ENCODE measurements at places on chromosomes 3 and 15. TPM values are rescaled to one million over a fixed set of nuclear protein-coding genes. Genes with fewer than 3 reads are reported as not detected.

The GP5 gene
- total RNA-seq, result 1.6 TPM

The WNT7A gene
- total RNA-seq, result 0.58 TPM

The UCN2 gene
- not detected for total RNA-seq

The ARRDC4 gene
- 1.5 TPM for total RNA-seq

The CD200 gene
- 23.5 TPM for total RNA-seq

The ACKR2 gene
- 1.2 TPM for total RNA-seq

GRCh38 chr15:87707071-87707470, 549.5 kb downstream of the NTRK3 start:
- no peak overlapping the region for H3K27ac ChIP-seq
- peaks cover 8% of the 10 kb centered on the region for H3K27me3 ChIP-seq
- H3K4me3 ChIP-seq, result no peak overlapping the region
- H3K4me1 ChIP-seq, result no peaks in the 10 kb centered on the region

- no peak overlapping the region for H3K27ac ChIP-seq
- DNase-seq, result no peak
- no peak overlapping the region for H3K4me3 ChIP-seq
- no peaks in the 10 kb centered on the region for H3K27me3 ChIP-seq
Measured at GRCh38 chr3:13042715-13043271, 30.4 kb downstream of the IQSEC1 start.

DNA sequence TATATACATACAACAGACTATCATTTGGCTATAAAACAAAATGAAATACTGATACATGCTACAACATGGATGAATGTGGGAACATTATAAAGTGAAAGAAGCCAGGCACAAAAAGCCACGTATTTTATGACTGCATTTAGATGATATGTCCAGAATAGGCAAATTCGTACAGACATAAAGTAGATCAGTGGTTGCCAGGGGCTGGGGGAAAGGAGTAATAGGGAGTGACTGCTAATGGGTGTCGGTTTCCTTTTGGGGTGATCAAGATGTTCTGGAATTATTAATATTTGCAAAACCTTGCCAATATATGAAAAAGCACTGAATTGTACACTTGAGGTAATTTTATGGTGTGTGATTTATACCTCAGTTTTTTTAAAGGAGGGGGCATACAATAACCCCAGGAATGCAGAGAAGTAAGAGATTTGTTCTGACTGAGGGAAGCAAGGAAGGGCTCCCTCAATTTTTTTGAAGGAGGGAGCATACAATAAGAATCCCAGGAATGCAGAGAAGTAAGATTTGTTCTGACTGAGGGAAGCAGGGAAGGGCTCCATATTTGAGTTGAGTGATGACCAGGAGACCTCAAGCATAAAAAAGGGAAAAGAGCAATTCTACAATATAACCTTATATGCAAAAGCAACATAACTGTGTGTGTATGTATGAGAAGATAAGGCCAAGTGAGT, 6.2 kb downstream of the PSMD6 start:
- no peak overlapping the region for H3K4me3 ChIP-seq
- peaks cover 54% of the 10 kb centered on the region for H3K4me1 ChIP-seq
- H3K27me3 ChIP-seq, result no peaks in the 10 kb centered on the region
- DNase-seq, result no peak
- H3K27ac ChIP-seq, result peak overlapping the region; percentile 90
- peaks cover 47% of the 10 kb centered on the region for H3K36me3 ChIP-seq

DNA sequence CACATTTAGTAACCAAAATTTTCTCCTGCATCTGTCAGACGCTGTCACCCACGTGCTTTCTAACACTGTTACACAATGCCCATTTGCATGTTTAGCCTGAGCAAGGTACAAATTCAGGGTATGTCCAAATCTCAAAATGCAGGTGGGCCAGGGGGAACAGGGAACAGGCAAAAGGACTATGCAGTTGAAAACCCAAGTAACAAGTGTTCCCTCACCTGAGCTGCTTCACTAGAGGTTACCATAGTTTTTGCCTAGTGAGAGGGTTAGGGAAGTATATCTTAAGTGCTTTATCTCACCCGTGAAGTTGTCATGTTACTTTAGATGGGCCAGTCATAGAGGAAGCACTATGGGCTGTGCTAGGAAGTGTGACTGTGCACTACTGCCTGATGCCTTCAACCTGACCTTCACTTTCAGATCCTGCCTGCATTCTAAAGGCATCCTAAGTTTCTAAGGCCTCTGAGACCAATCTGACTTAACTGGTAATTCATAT, 6.0 kb upstream of the TMEM87A start:
- DNase-seq, result no peak
- H3K36me3 ChIP-seq, result peaks cover 4% of the 10 kb centered on the region
- H3K27ac ChIP-seq, result no peak overlapping the region
- H3K4me1 ChIP-seq, result peaks cover 24% of the 10 kb centered on the region

DNA sequence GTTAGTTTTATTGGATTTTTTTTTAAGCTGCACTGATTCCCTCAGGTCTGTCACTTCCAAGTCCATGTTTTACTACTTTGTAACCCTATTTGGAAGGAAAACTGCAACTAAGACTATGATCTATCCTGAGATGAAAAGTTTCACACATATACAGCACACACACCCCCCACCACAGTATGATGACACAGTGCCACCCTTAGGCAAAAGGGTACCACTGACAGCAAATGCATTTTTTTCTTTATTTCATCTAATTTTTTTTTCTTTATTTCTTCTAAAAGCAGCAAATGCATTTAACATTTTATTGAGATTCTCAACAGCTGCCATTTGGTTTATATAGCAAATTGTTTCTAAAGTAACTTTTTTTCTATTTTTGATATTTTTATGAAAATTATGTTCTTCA, 21.2 kb downstream of the NGRN start:
- peak; percentile 37 for DNase-seq
- no peaks in the 10 kb centered on the region for H3K36me3 ChIP-seq
- no peak overlapping the region for H3K27ac ChIP-seq
- no peaks in the 10 kb centered on the region for H3K27me3 ChIP-seq

DNA sequence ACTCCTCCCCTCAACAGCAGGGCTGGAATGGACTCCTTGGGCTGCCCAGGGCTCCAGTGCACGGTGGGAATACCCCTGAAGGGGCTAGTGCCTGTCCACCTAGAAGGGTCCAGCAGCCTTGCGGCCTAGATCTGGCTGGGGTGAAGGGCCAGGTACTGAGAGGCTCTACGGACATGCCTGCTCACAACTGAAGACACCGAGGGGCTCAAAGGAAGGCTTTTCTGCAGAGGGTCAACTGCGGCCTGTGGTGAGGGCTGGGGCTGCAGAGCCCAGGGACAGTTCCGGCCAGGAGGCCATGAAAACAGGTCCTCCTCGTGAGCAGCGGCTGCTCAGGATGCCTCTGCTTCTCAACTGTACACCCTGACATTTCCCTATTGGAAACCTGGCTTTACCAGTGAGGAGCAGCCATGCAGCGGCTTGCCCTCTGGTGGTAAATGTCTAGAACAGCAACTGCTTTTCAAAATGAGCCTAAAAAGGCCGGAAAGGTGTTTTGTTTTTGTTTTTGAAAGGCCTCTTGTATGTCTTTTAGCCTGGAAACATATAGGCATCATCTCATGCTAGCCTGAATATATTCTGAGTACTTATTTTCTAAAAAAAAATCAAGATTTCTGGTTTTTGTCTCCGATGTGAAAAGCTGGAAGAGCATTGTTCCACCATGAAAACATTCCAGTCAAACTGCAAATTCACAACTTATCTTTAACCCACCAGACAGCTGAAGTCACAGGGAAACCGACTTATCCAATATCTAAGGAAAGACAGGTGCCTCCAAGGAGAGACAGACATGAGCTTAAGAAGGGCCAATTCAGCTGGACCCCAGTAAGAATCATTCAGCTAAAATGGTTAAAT, 163.4 kb downstream of the KLF13 start:
- H3K27me3 ChIP-seq, result peaks cover under 1% of the 10 kb centered on the region
- peak overlapping the region; percentile 68 for H3K27ac ChIP-seq
- peaks cover 58% of the 10 kb centered on the region for H3K4me1 ChIP-seq

DNA sequence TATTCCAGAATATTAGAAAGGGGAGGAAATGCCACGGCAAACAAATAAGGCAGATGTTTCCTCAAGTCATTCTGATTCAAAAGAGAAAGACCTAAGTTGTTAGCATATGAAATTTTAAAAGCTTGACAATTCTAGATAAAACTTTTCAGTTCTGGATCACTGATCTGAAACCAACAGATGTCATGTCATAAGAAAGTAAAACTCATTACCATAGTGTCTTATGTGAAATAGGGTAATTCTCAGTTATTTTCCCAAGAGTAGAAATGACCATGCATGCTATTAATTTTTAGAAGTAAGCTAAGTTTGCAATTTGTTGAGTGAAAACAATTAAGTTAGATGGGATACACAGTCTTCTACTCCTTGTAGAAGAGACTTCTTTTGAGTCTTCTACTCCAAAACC, 630.3 kb downstream of the NAALADL2 start:
- no peak for DNase-seq
- no peak overlapping the region for H3K4me3 ChIP-seq
- H3K27ac ChIP-seq, result no peak overlapping the region

DNA sequence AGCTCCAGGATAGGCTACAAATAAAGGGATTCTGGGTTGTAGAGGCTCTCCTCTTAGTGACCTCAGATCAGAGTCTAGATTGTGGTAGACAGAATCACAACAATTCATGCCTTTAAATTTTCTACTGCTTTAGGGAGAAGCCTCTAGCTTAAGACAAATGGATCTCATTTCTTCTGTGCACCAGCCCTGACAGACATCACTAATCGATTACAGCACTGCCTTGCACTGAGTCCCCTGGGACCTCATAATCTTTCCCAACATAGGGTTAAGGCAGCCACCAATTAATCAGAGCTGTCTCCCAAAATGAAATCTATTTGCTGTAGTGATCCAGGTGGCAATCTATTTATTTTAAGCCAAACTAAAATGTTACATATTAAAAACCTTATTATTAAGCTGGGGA, 436.5 kb upstream of the WNT5A start:
- peaks cover 9% of the 10 kb centered on the region for H3K27me3 ChIP-seq
- H3K4me1 ChIP-seq, result no peaks in the 10 kb centered on the region
- DNase-seq, result no peak
- H3K4me3 ChIP-seq, result no peak overlapping the region

- no peak for DNase-seq
- no peak overlapping the region for H3K4me3 ChIP-seq
- H3K4me1 ChIP-seq, result no peaks in the 10 kb centered on the region
- no peak overlapping the region for H3K27ac ChIP-seq
- no peaks in the 10 kb centered on the region for H3K27me3 ChIP-seq
- H3K36me3 ChIP-seq, result no peaks in the 10 kb centered on the region
Measured at GRCh38 chr3:168884353-168884903, 779.1 kb downstream of the MECOM start.

GRCh38 chr3:76479161-76479650, 560.7 kb upstream of the ROBO2 start:
- no peak overlapping the region for H3K27ac ChIP-seq
- no peaks in the 10 kb centered on the region for H3K4me1 ChIP-seq
- peaks cover 3% of the 10 kb centered on the region for H3K36me3 ChIP-seq
- H3K4me3 ChIP-seq, result no peak overlapping the region
- no peak for DNase-seq
- no peaks in the 10 kb centered on the region for H3K27me3 ChIP-seq

DNA sequence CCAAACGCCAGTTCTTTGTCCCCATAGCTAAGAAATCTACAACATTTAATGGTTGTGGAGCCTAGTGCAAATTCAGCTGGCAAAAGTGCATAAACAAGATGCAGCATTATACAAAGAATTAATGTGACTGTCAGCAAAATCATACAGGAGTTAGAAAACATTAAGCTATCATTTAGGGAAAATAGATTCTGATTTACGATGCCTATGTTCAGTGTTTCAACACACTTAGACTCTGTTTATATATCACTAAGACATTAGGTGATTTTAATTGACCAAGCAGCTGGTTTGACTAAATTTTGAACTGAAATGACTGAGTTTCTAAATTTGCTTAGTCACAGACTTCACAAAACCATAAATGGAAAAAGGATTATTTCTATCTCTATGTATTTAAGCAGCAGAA, 1076.8 kb downstream of the TBL1XR1 start:
- H3K27me3 ChIP-seq, result no peaks in the 10 kb centered on the region
- H3K4me3 ChIP-seq, result no peak overlapping the region
- no peak overlapping the region for H3K27ac ChIP-seq
- no peak for DNase-seq
- H3K36me3 ChIP-seq, result no peaks in the 10 kb centered on the region

- H3K27me3 ChIP-seq, result peaks cover 6% of the 10 kb centered on the region
- no peak for DNase-seq
- no peak overlapping the region for H3K4me3 ChIP-seq
- H3K36me3 ChIP-seq, result no peaks in the 10 kb centered on the region
Measured at GRCh38 chr3:193744822-193745684, 152.0 kb downstream of the OPA1 start.

GRCh38 chr3:15171096-15171495, 35.0 kb upstream of the CAPN7 start:
- peaks cover 23% of the 10 kb centered on the region for H3K27me3 ChIP-seq
- H3K4me3 ChIP-seq, result no peak overlapping the region
- H3K36me3 ChIP-seq, result no peaks in the 10 kb centered on the region
- no peak for DNase-seq
- peaks cover 4% of the 10 kb centered on the region for H3K4me1 ChIP-seq
- no peak overlapping the region for H3K27ac ChIP-seq

DNA sequence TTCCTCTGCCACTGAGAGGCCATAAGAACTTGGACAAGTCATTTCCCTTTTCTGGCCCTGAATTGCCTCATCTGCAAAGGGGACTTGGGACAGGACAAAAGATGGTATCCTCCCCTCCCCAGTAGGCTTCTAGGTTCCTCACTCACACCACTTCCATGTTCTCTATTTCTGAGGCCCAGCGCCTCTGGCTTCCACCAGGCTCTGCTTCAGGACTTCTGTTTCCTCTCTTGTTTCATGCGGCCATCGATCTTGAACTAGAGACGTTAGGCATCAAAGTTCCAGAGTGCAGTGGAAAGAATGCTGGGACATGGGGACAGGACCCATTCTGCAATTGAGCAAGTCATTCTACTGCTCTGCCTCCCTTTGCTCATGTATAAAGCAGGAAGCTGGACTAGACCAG, 1.7 kb downstream of the TM4SF4 start:
- no peak overlapping the region for H3K27ac ChIP-seq
- no peaks in the 10 kb centered on the region for H3K4me1 ChIP-seq
- H3K36me3 ChIP-seq, result no peaks in the 10 kb centered on the region
- no peak overlapping the region for H3K4me3 ChIP-seq
- H3K27me3 ChIP-seq, result peaks cover 27% of the 10 kb centered on the region

DNA sequence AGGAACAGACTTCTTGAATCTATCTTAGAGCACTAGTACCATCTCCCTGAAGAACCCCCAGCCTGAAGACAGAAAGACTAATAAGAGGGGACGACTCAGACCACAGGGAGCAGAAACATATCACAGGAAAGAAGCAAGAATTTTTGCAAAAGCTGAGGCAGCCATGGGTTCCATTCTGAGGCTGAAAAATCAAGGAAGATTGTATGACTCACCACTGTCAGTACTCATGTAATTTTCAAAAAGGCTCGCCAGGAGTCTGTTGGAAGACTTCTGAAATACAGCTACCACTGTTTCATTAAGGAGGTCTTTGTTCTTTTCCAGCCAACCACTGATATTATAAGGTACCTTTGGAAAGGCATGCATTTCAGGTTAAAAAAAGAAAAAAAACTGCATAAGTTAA, 47.5 kb downstream of the MYH15 start:
- no peaks in the 10 kb centered on the region for H3K27me3 ChIP-seq
- no peaks in the 10 kb centered on the region for H3K36me3 ChIP-seq
- DNase-seq, result no peak
- H3K4me3 ChIP-seq, result no peak overlapping the region
- H3K27ac ChIP-seq, result no peak overlapping the region
- H3K4me1 ChIP-seq, result no peaks in the 10 kb centered on the region

All from activated T-cell treated with anti-CD3 and anti-CD28 coated beads, Interleukin-2, amount 50 U/mL, for 72 hours (primary cell).